ENCODE measurements at places on chromosomes 1 and 21.
A peak's percentile ranks its signal among the peaks of the same experiment; 100 is the strongest.

GRCh38 chr1:87167157-87167789 lies 161.4 kb upstream of the LMO4 start:
- DNase-seq = no peak

- no peak for DNase-seq
Measured at GRCh38 chr21:18178509-18178908, 66.1 kb upstream of the CHODL start.

- no peak for DNase-seq
Measured at GRCh38 chr1:64956010-64956640, 10.2 kb downstream of the JAK1 start.

- DNase-seq = no peak
Measured at GRCh38 chr1:167587342-167587741, 33.8 kb upstream of the CREG1 start.

GRCh38 chr1:192763756-192764155 lies 45.1 kb upstream of the RGS2 start:
- DNase-seq = no peak

DNA sequence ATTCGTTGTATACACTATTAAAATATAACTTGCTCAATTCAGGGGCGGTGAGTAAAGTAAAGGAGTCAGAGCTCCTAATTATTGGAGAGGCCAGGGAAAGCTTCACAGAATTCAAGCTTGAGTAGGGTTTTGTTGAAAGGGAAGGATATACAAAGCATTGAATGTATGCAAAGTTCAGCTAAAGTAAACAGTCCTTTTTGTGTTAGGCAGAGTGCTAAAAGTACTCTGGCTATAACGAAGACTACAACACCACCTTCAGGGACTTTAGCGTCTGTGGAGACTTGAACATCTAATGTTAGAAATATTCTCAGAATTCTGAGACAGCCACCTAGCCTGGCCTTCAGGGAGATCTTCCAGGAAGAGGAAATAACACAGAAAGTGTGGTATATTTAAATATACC lies 1.1 kb downstream of the FALEC start:
- DNase-seq = peak; percentile 70

DNA sequence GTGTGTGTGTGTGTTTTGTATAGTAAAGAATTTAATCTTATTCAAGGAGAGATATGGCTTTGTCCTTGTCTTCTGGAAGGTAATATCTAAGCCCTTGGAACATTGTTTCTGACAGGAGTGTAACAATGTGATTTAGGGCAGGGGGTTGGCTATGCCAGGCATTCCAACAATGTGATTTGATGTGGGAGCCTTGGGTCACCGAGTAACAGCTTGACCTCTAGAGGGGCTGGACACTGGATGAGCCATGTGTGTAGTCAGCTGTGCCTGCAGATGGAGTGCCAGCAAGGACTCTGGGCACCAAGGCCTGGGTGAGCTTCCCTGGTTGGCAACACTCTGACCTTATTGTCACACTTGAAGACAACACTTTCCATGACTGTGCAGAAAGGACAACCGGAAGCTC lies 336.1 kb upstream of the ZP4 start:
- no peak for DNase-seq

DNA sequence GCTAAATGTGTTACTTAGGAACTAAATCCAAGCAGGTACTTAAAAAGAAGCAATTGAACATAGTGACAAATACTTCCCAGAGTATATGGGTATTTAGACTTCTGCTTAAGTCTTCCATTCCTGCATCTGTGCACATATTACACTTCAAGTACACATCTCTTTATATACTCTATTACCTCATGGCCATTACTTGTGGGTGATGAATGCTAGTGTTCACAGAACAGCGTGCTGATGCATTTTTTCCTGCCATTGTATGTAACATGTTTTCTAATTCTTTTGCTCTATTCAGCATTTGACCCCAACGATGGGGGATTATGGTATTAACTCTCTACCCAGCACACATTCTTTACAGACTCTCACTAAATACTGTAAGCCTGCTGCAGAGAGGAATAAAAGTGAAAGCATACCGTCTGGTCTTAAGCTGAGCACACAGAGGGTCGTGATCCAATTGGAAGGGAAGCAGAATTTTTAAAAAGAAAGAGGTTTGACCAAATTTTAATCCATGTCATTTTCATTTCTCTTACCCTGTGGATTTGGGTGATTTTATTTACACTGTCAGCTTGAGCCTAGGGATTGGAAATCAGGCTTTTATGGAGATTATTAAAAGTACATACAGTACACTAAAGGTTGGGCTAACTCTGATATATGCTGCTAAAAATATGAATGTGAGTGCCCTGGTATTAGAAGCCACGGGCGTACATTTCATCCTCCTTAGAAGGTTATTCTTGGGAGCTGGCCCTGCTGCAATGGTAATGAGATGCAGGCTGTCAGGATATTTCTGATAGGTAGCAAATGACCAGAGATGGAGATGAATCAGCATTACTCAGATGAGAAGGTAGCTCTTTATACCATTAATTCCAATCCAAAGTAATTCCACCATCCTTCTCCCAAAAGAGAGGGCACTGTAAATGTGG lies 95.5 kb upstream of the PROX1 start:
- no peak for DNase-seq

GRCh38 chr1:245458761-245459174 lies 304.0 kb downstream of the KIF26B start:
- peak; percentile 50 for DNase-seq

DNA sequence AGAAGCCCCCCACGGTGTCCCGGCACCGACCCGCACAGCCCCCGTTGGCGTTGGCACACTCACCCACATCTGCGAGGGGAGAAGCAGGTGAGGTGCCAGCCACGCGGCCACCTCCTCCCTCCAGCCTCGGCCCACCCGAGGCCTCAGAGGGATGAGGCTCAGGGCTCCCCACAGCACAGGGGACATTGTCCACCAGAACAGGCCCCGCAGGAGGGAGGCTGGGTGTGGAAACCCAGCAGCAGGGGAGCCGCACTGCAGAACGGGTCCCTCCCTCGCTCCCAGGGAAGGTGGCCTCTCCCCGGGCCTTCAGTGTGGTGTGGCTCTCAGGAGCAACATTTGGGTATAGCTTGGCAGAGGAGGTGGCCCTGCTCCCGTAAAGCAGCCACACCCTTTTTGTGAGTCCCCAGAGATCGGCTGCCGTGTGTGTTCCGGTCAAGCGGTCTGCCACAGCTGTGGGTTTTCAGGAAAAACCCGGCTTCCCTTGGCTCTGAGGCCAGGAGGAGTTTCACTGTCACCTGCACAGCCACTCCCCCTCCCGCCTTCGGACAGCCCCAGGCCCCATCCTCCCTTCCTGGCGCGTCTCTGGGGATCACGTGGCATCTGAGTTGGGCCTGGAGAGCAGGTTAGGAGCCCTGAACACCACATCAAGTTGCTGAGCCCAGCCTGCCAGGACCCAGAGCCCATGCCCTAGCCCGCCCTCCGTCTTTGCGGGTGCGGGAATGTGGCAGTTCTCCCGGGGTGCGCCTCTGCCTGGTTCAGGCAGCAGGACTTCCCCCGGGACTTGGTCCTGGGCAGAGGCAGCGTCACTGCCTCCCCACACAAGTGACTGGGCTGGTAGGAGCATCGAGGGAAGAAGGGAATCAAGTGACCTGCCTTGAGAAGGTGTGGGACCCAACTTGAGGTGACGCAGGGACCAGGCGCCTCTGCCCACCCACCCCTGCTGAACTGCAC lies 64.0 kb downstream of the MEGF6 start:
- DNase-seq = no peak

DNA sequence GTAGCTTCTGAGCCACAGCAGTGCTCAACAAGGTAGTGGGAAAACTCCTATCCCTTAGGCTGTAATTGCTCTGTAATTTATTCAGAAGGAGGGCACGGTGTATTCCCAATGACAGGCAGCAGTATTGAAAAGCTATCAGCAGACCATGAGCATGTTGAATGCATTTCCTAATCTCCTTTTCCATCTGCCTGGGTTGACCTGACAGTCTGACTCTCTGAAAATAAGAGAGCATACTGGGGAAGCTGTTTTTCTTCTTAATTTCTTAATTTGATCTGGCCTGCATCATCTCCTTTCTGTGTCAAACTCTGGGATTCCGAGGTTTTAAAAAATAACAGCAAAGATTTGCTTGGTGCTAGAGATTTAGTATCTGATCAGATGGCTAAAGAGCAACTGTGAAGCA lies 88.1 kb upstream of the SLC35F3 start:
- DNase-seq = no peak

- DNase-seq = no peak
Measured at GRCh38 chr1:189686288-189686687, 791.4 kb downstream of the BRINP3 start.

DNA sequence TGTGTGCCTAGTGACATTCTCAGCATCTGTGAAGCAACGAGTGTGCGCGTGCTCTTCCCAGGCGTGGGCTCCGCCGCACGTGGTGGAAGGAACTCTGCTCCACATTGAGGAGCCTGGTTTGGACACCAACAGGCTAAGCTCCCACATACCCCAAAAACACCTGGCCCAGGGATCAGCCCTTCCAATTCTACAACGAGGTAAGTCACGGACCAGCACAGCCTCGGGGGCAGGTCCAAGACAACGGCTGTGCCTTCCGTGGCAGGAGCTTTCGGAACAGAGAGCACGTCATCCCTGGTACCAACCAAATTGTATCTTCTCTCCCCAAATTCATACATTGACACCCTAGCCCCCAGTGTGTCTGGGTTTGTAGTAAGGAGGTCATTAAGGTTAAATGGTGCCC lies 27.2 kb upstream of the PDE9A start:
- DNase-seq = no peak

GRCh38 chr1:31976401-31976800 lies 37.3 kb upstream of the KHDRBS1 start:
- DNase-seq = no peak

GRCh38 chr1:12078938-12079861 lies 16.1 kb downstream of the TNFRSF8 start:
- peak; percentile 44 for DNase-seq

DNA sequence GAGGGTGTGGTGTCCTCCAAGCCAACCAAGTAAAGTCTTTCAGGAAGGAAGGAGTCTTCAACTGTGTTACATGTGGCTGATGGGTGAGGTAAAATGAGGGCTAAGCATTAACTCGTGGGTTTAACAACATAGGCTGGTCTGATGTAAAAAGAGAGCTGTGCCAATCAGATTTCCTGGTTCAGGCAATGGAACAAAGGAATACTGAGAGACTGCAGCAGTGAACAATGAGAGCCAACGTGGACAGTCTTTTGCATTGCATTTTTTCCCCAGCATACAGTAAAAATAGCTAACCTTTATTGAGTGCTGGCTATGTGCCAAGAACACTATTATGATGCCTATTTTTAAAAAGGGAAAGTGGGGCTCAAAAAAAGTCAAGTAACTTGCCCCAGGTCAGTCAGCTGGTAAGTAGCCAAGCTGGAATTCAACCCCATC lies 31.1 kb downstream of the DLGAP3 start:
- DNase-seq = peak; percentile 20

DNA sequence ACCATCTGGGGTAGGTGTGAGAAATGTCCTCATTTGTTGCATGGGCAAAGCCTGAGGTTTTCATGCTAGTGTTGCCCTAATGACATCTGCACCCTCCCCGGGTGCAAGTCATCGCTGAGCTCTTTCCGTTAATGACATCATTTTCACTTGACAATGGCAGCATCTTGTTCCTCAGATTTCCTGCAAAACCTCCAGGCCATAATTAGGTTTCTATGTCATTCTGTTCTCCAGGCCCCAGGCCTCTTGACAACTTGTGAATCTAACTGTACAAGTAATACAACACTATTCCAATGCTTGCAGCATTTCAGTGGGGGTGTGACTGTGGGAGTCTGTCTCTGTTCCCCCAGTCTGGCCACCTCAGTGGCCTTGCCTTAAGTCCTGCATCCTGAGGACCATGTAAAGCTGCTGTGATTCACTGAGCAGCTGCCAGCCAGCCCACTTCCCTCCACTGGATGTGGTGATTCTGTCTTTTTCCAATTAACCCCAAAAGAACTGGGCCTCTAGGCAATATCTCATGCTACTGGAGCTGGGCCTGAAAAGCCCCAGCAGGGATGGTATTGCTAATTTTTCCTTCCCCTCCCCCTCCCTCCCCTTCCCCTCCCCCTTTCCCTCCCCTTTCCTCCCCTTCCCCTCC lies 22.8 kb downstream of the RAB7B start:
- DNase-seq = peak; percentile 25

DNA sequence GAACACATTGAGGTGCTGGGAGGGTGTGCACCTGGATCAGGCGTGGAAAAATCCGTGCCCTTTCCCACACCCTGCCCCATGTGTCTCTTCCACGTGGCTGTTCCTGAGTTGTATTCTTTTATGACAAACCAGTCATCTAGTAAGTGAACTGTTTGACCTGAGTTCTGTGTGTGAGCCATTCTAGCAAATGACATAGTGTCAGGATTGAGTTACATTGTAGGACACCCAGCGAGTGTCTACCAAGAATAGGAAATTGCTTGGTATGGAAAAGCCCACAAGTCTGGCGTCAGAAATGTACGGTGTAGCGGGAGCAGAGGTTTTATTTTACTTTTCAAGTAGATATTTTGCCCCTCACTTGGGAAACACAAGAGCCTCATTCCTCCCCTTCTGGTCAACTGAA lies 1.2 kb upstream of the MRAP start:
- no peak for DNase-seq

- DNase-seq = peak; percentile 58
Measured at GRCh38 chr1:89761901-89762300, 58.9 kb upstream of the LRRC8D start.

- DNase-seq = no peak
Measured at GRCh38 chr1:30773722-30774358, 16.3 kb upstream of the LAPTM5 start.

DNA sequence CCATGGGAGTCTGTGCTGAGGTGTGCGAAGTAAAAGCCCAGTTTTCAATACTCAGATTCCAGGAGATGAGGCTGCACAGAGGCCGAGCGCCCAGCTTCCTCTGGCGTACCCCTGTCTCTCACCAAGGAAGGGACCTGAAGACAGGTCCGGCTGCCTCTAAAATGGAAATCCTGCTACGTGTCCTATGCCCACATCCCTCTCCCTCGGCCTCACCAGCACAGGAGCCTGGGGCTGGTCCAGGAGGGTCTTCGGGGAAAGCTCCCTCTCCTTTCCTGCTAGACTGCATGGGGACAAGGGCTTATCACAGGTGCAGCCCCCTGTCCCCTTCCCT lies 392 bp downstream of the MRPL55 start:
- no peak for DNase-seq

GRCh38 chr1:37020653-37021277 lies 13.6 kb downstream of the GRIK3 start:
- no peak for DNase-seq

DNA sequence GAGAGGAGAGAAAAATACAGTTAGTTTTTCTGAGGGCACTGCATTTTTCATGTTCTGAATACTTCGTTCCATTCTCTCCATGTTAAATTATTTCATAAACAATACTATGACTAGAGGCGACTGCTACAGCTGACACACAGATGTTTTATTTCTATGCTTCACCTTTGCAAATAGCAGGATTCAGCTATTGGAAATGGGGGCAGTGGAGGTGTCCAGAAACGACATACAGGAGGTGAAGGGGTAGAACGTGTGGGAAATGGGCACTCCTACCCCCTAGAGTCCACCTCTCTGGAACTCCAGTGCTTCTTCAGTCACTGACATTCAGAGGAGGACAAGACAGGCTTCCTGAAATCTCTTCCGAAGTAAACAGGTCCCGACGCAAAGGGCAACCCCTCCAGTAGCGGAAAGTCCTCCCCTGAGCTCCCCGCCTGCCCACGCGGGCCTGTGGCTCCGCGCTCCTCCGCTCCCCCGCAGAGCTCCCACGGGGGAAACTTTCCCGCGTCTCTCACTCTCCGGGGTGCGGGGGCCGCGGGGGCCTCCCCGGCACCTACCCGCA lies 480 bp downstream of the DPYD start:
- peak; percentile 74 for DNase-seq

Data from NCI-H1417 (cell line).